Cardiac septum (tissue), 1 donor: ENCODE measurements at places on chromosomes 4 and X.

- no peak for DNase-seq
These were observed 134.3 kb upstream of the FGF13 start for GRCh38 chrX:138845786-138846185.

DNA sequence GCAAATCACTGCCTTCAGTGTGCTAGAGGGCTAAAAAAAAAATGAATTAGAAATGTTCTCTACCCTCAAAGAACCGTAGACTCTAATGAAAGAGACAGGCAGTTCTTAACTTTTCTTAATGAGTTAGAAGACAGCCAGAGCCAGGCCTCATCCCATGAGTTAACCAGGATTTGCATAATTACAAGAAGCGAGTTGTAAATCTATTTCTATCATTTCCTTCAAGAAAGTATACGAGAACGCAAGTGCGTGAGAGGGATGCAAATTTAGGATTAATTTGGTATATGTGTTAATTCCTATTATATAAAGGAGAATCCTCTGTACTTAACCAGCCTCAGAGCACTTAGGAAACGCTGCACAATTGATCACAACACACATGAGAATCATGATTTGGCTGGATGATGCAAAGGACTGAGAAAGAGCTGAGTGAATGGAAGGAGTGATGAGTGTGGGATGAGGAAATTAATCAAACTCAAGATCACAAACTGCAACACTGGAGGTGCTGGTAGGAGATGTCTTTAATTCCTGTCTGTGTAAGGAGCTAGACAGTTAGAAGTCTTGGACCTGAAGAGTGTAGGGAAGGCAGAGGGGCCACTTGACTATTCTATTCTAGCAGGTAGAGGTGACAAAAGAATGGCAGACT, 157.2 kb downstream of the ATP10D start:
- DNase-seq, result no peak

DNA sequence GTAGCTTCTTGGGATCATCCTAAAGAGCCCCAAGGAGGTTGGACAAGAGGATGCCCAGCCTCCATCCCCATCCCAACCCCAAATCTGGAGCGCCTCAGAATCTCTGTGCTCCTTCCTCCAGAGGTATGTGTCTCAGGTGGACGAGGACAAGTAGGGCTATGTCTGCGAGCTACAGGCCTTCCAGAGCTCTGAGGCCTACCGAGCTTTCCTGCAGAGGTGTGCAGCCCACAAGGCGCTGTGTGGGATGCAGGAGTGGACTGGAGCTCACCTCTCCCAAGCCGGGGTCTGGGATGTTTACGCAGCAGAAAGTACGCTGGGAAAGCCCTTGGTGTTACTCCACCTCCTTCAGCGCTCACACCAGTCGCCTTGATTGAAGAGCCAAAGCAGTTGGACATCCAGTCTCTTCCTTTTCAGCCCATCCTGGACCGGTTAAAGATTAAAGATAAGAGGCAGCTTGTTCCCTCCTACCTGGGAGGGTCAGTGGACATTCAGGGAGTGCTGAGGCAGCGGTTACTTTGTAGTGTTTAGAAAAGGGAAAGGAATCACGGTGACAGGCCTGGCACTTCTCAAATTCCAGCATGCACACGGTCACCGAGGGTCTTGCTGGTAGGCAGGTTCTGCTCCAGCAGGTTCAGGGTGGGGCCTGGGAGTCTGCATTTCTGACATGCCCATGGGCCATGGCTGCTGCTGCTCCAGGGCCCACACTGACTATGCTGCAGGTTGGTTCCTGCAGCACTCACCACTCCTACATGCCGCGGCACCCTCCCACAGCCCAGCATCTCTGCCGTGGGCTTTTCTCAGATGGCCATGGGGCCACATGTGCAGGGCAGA, 29.5 kb upstream of the JAKMIP1 start:
- peak; percentile 58 for DNase-seq

DNA sequence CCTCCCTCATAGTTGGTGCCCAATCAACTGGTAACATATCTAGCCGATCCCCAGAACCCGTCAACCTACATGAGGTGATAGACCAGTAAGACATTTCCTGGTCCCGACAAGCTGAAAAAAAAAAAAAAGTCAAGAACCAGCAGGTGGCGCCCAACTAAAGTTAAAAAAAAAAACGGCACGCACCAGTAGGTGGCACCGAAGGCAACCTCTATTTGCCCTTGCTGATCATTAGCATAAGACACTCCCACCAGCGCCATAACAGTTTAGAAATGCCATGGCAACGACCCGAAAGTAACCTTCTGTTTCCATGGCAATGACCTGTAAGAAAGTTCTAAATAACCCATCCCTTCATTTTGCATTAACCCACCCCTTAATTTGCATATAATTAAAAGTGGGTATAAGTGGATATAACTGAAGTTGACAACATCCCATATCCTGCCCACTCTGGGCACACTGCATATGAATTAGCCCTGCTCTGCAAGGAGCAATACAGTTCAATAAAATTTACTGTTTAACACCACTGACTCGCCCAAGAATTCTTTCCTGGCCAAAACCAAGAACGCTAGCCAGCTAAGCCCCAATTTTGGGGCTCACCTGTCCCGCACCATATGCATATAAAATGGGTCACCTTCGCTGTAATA, 83.9 kb upstream of the SPANXB1 start:
- DNase-seq, result no peak

DNA sequence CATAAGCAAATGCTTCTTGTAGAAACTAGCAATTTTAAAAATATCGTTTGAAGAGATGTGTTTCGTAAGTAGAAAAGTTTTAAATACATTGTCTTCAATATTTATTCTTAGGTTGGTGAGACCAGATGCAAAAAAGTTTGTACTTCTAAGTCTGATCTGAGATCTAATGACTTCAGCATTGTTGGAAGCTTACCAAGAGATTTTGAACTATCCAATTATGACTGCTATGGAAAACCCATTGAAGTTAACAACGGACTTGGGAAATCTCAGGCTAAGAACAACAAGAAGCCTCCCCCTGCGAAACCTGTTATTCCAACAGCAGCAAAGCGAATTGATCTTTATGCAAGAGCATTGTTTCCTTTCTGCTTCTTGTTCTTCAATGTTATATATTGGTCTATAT, 50.2 kb upstream of the GRIA2 start:
- no peak for DNase-seq
